Naive thymus-derived CD4-positive, alpha-beta T cell (primary cell): ENCODE measurements at places on chromosomes 3 and 15. TPM values are rescaled to one million over a fixed set of nuclear protein-coding genes. Genes with fewer than 3 reads are reported as not detected.

DNA sequence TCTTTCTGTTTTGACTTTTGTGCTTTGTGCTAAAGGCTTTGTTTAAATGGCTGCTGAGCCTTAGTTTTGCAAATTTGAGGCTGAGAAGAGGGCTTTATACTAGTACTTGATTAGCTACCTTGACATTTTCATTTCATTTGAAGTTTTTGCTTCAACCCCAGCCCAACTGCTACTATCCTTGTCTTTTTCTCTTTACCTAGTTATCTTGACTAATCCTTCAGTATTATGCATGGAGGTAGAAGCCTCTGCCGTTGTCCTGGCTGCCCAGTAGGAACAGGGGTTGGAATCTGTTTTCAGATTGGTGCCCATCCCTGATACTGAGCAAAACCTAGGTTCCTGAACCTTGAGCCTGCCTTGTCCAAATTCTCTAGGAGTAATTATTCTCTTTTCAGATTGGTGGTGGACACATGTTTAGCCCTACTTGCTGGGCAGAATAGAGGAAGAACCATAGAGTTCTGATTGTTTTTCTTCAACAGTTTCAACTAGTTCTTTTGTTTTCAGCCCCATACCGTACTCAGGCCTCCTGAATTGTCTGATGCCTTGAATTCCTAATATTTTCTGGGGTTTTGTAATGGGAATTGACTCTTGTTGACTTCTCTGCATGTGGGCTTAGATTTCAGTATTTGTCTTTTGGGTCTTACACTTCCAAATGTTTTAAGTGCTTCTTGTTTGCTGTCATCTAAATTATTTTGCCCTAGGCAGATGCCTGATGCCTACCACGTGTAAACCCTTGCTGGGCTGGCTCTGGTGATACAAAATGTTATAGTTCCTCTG is 143.2 kb downstream of the DOCK3 start:
- no peak for DNase-seq

- peak; percentile 77 for DNase-seq
Observed at GRCh38 chr3:148991219-148992026, at the start of gene GYG1. Gene GYG1 (plus strand): TSS chr3:148991540. CDS start chr3:148991641, 101 bp downstream.

GRCh38 chr3:124428372-124429128 is 301.7 kb upstream of the UMPS start:
- no peak for DNase-seq

The TUSC7 gene
- not detected for total RNA-seq

The ZNF860 gene
- not detected for total RNA-seq

The SPINK8 gene
- total RNA-seq, result not detected

DNA sequence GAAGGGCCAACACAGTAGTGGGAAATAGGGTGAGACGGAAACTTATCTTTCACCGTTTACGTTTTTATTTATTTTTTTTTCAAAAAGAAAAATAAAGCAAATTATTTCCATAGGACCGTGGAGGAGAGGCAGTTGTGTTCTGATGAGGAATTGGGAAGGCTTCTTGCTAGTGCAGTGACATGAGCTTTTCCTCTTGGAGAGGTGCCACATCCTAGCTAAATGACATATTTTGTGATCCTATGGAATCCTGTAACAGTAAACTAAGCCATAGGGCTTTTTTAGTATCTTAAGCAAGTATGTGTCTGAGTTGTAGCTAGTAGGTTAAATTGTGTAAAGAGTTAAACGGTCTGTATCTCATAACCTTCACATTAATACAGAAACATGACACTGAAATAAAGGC is 609.9 kb downstream of the RBMS3 start:
- no peak for DNase-seq

DNA sequence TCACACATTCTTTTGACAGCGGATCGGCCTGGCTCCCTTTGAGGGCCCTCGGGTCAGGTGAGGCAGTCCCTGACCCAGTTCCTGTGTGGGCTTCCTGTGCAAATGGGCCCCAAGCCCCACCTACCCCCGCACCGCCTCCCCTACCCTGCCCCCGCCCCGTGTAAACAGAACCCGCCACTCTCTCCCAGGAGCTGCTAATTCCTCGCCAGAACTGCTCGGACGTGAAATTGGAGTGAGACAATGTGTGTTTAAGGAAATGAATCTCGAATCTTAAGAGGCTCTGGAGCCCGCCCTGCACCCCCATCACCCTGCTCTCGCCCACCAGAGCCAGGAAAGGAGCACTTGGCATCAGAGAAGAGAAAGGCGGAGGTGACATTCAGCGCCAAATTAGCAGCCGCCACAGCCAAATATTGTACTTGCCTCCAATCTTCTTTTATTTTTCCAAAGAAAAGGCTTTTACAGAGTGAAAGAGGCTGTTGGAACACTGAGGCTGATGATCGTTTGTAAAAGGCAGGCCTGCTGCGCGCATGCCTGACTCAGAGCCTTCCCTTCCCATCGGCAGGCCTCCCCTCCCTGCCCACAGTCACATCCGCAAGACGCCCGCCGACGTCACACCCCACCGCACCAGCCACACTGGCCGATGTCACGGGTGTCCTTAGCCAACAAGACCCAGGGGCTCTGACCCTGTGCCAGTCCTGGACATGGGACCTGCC is 53.1 kb downstream of the CACNA2D2 start:
- peak; percentile 70 for DNase-seq

GRCh38 chr3:197746209-197746608 is 3.5 kb upstream of the FYTTD1 start:
- DNase-seq, result no peak

DNA sequence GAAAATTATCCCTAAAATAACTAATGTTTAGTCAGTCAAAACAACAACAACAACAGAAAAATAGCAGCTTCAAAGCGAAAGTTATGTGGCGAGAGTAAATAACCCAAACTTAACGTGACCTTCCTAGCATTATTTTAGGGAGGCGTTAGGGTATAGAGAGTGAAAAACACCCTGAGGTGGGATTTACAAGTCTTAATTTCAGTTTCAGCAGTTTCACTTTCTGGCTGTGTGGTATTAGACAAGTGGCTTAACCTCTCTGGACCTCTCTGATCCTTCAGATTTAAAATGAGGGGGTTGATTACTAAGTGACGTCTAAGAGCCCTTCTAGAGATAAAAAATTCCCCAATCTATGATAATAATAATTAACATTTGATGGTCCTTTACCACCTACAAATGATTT is 291.2 kb downstream of the ZBTB20 start:
- no peak for DNase-seq

- DNase-seq, result no peak
Observed at GRCh38 chr3:168847291-168847883, 751.7 kb upstream of the GOLIM4 start.

DNA sequence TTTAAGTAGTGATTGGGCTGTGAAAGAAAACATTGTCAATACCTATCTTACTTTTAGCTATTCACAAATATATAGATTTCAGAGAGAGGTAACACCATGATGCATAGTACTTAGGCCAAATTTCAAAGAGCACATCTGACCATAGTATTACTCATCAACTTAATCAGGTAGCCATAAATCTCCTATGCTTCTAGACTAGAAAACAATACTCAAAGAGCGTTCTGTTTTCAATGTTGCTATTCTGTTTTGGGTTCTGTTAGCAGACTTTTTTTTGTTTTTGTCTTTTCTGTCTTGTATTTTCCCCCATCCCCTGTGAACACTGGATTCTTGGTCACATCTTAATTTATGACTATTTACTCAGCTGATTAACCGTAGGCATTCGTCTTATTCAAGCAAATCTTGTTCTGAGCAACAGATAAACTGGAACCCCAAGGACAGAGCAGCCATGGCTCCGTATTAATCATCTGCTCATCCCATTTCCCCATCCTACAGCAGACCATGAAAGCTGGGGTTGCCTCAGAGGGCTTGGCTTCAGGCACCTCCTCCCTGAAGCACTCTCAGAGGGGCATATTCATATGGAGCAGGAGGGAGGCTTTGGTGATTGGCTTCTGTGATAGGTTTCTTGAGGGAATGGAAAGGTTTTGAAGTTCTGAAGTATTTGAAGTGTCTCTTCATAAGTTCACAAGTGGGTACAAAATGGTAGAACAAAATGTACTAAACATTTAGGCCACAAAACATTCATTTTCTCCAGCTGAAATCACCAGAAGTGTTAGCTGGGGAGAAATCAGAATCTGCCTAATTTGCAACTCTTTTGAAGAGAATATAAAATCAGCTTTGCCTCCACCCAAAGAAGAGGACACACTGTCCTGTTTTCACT is 105.3 kb downstream of the TNIK start:
- no peak for DNase-seq

GRCh38 chr3:48960841-48961413 is 29.1 kb upstream of the P4HTM start:
- no peak for DNase-seq

The PSMA4 gene
- total RNA-seq, result 284 and 301 TPM in 2 replicates

GRCh38 chr15:52862677-52863076 is 72.5 kb upstream of the ONECUT1 start:
- no peak for DNase-seq

- no peak for DNase-seq
Observed at GRCh38 chr15:64697911-64698369, 77.4 kb downstream of the RBPMS2 start.

The LYZL4 gene
- total RNA-seq, result not detected

The CMC1 gene
- total RNA-seq, result 13.6 TPM

GRCh38 chr3:29169451-29169850 is 111.4 kb upstream of the RBMS3 start:
- DNase-seq, result no peak

- DNase-seq, result no peak
Observed at GRCh38 chr3:144626835-144627234, 655.2 kb downstream of the DIPK2A start.

DNA sequence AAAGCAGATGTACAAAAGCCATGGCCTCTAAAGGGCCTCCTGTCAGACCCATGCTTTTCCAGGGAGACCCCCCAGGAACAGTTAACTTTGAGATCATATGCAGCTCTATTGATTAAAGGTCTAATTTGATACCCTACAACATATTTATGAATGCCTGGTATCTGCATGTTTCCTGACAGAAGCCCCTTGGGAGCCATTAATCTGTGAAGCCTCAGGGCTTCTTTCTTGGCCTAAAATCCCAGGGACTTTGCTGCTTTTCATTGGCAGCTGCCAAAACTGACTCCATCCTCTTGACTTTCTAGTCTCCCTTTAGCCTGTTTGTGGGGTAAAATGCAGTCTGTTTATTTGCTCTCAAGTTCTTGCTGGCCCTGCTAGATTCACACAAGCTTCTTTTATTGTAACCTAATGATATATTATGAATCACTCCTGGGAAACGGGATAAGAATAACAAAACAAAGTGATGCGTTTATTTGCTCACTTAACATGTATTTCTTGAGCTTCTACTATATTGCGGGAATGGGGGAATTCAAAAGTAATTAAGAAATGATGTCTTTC is 257.0 kb downstream of the LSAMP start:
- DNase-seq, result no peak
